ENCODE measurements at places on chromosomes 1 and 21.

- no peak for DNase-seq
Measured at GRCh38 chr1:104932949-104933679, 1183.4 kb downstream of the AMY1C start.

DNA sequence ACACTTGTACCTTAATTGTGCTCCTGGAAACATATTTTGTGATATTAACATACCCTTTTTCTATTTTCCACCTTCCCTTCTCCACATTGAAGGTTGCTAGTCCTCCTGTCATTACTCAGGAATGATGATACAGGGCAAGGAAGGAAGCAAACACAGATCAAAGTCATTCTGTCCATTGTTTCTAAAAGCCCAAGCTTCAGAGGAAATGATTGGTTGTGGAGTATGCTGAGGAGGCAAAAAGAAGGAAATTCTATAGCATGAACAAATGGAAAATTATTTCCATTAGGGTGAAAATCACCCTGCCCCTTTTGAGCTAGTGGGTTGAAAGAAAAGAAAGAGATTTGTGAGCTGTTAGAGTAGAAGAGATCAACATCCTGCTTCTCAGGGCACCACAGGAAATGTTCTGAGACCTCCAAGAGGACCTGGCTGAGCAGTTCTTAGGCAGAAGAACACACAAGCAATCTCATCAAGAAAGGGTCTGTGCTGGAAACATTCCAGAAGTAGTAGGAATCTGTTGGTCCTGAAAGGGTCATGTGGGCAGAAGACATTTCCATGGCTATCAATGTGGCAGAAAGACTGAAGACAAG is 29.0 kb upstream of the PRRX1 start:
- DNase-seq, result no peak

DNA sequence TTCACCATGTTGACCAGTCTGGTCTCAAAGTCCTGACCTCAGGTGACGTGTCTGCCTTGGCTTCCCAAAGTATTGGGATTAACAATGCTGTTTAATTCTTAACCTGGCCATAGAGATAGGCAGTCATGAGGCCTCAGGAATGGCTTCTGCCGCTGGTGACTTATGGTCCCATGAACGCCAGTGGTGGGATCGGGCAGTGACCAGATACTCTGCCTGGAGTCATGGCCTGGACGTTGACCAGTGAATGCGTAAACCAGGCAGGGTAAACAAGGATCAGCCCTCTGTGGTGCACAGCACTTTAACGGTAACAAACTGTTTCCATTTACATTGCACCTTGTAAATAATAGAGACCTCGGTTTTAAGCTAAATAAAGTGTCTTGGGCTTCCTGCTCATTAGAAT is 23.0 kb downstream of the MTARC1 start:
- DNase-seq, result no peak

DNA sequence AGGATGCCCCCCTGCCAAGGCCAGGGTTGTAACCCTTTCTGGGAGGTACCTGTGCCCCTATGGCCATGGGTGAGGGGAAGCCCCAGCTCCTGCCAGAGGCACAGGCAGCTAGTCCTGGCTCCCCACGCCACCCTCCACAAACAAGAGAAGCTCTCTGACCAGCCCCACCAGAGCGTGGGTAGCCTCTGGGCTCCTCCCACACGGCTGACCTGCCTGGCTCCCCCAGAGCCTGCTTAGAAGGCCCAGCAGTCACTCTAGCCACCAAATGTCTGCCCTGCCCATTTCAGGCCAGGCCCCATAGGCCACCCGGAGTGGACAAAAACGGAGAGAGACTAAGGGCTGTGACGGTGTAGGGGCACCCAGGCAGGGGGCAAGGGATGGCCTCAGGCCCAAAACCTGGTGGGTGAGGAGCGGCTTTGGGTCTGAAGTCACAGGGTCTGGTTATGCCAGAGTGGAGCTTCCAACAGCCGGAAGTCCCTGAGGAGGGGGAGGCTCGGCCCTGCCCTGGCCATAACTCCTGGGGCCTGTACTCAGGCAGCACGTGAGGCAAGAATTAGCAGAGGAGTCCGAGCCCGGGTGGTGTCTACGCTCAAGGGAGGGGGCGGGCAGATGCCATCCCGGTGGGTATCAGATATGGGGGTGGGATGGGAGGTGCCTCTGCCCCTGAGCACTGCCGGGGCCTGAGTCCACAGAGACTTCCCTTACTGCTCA is 155.4 kb downstream of the CASZ1 start:
- no peak for DNase-seq

GRCh38 chr1:85386068-85386722 is 78.8 kb downstream of the DDAH1 start:
- DNase-seq, result no peak

DNA sequence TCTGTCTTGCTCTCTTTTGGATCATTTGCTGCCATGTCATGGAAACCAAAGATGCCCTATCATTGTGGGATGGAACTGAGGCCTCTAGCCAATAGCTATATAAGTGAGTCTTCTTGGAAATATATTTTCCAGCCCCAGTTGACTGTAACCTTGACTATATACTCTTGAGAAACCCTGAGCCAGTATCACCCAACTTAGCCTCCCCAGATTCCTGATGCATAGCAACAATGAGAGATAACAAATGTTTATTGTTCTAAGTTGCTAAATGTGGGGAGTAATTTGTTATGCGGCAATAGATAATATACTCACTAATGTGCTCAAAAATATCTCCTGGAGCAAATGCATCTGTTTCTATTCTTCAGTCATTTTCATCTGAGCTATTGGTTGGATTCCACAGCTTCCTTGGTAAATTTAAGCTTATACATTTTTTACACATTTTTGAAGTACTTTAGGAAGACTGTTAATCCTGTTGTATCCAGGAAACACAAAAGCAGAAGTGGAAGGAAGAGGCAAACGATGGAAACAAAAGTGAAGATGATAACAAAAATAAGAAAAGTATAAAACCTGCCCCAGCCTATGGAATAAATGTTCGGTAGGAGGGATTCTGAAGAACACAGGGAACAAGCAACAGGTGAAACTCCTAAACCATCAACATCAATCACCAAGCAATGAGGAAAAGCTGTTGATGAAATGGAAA is 6.3 kb upstream of the SRRM1 start:
- DNase-seq, result no peak

GRCh38 chr21:25573409-25574206 is 33.7 kb downstream of the MRPL39 start:
- DNase-seq, result no peak

DNA sequence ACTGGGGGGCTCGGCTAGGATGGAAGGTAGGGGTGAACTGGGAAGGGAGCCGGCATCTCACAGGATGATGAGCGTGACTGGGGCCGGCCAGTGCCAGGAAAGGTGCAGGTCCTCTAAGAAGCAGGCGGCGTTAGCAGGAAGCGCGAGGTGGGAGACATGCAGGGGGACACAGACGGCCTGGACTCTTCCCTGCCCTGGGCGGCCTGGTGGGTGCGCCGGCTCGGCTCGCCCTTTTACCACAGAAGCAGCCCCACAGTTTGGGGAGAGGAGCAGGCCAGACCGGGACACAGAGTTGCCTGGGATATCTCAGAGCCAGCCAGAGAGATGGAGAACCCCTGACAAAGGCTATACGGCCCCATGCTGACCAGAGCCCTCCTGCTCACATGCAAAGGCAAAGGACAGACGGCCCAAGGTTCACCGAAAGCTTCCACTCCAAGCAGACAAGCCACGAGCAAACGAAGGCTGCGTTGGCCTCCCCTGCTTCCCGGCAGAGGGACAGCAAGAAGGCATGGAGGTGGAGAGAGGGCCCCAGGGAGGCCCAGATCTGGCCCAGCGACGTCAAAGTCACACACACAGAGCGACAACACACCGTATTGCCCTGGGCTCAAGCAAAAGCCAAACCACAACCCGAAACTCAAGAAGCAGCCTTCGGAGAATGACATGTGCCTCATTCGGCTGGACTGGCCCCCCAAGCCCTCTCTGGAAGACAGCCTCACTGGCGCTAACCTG is 14.9 kb upstream of the ALDH4A1 start:
- no peak for DNase-seq

DNA sequence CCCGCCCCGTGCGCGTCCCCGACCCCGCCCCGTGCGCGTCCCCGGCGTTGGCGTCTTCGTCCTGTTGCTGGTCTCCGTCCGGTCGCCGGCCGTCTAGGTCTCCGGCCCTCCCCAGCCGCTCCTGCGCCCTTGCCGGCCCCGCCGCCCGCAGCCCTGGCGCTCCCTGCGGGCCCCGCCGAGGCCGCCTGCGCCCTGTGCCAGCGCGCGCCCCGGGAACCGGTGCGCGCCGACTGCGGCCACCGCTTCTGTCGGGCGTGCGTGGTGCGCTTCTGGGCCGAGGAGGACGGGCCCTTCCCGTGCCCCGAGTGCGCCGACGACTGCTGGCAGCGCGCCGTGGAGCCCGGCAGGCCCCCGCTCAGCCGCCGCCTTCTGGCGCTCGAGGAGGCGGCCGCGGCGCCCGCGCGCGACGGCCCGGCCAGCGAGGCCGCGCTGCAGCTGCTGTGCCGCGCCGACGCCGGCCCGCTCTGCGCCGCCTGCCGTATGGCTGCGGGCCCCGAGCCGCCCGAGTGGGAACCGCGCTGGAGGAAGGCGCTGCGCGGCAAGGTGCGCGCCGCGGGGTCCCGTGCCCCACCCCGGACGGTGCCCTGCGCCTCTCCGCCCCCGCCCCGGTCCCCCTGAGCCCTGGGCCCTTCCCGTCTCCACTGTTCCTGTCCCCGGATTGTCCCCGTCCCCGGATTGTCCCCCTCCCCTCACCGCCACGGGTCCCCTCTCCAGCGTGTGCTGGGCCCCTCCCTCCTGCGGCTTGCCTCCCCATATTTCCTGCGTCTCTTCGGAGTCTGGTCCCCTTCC is at the start of gene RNF187:
TSS of gene RNF187 (plus strand) at position 47 of the 789 bp plus-strand sequence.
- no peak for DNase-seq

DNA sequence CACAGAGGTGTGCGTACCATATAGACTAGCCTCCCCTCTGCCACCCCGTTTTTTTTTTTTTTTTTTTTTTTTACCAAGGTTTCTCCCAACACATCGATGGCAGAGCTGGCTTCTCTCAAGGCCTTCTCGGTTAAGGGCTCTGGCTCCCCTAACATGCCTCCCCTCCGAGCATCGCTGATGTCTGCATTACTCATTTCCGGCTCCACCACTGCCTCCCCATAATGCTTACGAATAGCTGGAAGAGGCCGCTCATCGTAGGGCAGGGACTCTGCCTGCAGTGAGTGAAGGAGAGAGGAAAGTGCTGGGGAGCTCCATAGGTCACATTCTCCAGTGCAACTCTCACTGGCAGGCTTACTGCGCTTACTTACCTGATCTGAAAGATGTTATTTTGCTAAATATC is 20.6 kb downstream of the CEP104 start:
- no peak for DNase-seq

- no peak for DNase-seq
Measured at GRCh38 chr21:35520856-35521255, 471.8 kb upstream of the RUNX1 start.

- no peak for DNase-seq
Measured at GRCh38 chr1:19139711-19140110, 70.4 kb downstream of the UBR4 start.

DNA sequence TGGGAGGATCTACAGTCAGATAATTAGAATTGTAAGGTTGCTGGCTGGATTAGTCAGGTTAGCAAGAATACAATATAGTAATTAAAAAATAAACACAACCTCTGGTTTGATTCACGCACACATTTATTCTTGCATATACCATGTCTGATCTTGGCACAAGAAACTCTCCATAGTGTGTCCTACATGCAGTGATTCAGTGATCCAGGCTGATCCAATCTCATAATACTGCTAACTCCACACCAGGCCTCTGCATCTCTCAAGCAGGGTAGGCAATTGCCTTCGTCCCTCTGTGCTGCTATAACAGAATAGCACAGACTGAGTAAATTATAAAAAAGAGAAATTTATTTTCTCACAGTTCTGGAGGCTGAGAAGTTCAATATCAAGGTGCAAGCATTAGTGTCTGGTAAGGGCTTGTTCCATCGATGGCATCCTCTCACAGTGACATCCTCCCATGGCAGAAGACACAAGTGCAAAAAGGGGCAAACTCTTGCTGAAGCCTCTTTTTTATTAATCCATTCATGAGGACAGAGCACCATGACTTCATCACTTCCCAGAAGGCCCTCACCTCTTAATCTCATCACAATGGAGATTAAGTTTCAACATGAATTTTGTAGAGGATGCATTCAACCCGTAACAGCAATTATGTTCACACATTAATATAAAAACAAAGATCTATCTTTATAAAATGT is 741.0 kb upstream of the NCAM2 start:
- DNase-seq, result no peak

GRCh38 chr1:85316321-85316720 is 39.9 kb upstream of the BCL10 start:
- DNase-seq, result no peak

DNA sequence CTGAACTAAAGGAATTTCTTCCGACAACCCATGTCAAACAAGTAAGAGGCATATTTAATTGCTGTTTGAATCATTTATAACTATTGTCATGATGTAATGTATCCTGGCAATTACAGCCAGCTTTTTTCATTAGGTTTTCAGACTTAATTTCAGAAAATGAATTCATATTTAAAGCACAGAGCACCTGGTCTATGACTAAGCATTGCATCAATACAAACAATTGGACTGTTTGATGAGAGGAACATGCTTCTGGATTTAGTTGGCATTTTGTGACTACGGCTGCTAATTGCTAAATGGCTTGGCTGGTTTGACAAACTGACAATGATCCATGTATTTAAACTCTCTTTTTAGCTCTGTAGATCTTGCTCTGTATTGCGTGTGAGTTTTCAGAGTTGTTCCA is 853.4 kb downstream of the NCAM2 start:
- DNase-seq, result no peak

- no peak for DNase-seq
Measured at GRCh38 chr1:207088701-207089626, at the start of gene C4BPB. TSS of gene C4BPB (plus strand) at chr1:207088860. CDS start at chr1:207089532, 672 bp downstream.

GRCh38 chr1:246602194-246602593 is 35.9 kb downstream of the CNST start:
- no peak for DNase-seq

- DNase-seq, result no peak
Measured at GRCh38 chr1:155932081-155932480, 2.1 kb downstream of the KHDC4 start.

DNA sequence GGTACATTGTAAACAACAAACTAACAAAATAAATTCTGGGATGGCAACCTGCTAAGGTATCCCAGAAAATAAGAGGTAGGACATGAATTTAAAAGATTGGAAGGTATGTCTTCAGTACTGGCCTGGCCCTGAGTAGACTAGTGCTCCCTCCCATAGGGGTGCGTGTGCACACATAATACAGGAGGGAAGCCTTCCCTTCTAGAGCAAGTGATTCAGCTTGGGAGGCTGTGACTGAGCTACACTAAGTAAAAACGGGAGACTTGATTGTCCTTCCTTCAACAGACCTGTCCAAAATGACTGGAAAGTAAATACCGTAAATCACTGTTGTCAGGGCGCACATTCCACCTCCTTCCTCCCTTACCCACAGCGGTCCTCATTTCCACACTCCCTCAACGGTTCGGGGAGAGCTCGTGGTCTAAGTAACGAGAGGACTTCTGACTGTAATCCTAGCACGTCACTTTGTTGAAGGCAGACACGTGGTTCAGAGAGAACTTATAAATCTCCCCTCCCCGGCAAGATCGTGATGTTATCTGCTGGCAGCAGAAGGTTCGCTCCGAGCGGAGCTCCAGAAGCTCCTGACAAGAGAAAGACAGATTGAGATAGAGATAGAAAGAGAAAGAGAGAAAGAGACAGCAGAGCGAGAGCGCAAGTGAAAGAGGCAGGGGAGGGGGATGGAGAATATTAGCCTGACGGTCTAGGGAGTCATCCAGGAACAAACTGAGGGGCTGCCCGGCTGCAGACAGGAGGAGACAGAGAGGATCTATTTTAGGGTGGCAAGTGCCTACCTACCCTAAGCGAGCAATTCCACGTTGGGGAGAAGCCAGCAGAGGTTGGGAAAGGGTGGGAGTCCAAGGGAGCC is at the start of gene TGFB2:
TSS of gene TGFB2 (plus strand) at position 523 of the 859 bp plus-strand sequence. CDS start 1,366 bp downstream, outside the sequence.
- DNase-seq, result no peak

GRCh38 chr1:156627313-156627880 is 8.2 kb downstream of the HAPLN2 start:
- DNase-seq, result no peak
